ENCODE measurements at places on chromosomes 7 and 10.

DNA sequence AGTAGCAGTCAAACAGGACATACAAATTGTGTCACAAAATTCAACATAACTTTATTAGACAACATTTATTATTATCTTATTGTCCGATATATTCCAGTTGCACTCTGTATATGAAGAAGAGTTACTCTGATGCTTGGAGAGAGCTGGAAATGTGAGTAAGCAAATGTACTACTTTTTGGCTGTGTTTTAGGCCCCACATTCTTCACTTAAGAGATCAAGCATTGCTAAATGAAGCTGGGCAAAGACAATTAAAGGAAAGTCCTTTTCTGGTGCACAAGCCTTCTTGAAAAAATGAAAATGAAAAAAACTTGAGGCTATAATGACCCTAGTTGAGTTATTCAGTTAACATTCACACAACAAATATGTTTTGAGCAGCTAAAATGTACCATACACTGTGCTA, 26.1 kb downstream of the MYPN start:
- DNase-seq, result no peak

GRCh38 chr7:36226151-36226550, 73.1 kb downstream of the EEPD1 start:
- no peak for DNase-seq

DNA sequence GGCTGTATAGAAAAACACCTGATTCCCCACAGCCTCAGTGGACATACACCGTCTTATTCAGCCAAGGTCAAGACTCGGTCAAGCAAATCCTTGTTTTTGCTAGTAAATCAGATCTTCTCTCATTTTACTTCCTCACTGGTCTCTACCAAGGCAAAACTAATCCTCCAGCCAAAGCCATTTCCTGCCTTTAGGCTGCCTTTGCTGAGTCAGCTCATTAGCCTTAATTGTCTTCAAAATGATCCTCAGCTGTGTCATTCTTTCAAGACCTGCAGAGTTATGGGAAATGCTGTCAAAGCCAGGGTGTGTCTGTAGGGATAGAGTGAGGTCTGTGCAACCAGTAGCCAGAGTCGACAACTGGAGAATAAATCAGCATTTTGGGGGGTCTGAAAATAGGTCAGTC, 107.2 kb upstream of the FAM180A start:
- no peak for DNase-seq

DNA sequence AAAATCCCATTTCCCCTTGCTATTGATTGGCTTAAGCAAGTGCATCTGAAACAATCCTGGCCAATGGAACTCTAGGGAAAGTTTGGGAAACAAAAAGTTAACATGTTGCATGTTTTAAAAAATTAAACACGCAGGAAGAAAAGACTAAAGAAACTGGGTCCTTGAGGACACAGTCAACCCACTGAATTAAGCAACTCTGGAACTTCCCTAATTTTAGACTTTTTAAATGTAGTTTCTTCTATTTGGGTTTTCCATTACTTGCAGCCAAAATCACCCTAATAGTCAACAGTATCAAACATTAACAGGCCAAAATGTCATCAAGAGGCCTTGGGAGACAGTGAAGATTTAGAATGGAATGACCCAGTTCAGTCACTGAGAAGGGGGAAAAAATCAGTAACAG, 40.6 kb downstream of the OSBPL3 start:
- no peak for DNase-seq

- no peak for DNase-seq
Observed at GRCh38 chr10:74307061-74307651, 156.1 kb downstream of the ADK start.

- no peak for DNase-seq
Observed at GRCh38 chr7:2817456-2817855, 26.7 kb downstream of the GNA12 start.
